ENCODE measurements at places on chromosomes 12 and 14.

GRCh38 chr12:94702696-94703095 lies 52.3 kb upstream of the TMCC3 start:
- no peak for DNase-seq

GRCh38 chr14:33943096-33943883 lies 7.6 kb downstream of the EGLN3 start:
- DNase-seq = no peak

- DNase-seq = no peak
Measured at GRCh38 chr12:6792522-6793201, 3.3 kb downstream of the CD4 start.

DNA sequence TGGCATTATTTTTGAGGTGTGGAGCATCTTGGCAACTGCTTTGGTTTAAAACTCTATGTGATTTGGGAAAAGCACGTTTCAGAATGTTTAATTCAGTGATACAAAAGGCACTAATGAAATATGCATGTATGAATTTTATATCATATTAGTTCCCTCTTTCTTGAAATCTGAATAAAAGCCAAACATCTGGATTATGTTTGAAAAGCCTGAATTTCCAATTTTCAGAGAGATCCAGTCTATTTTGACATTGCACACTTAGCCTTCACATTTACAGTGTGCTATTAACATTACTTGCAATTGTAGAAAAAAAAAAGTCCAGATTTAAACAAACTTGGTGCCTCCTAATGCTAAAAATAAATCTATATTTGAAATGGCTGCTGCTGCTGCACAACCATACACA lies 219.1 kb upstream of the NPAS3 start:
- no peak for DNase-seq

GRCh38 chr14:100747021-100747586 lies 20.4 kb downstream of the DLK1 start:
- no peak for DNase-seq

GRCh38 chr12:119669744-119670472 lies 2.0 kb downstream of the PRKAB1 start:
- no peak for DNase-seq

GRCh38 chr12:28517101-28517500 lies 326.8 kb downstream of the CCDC91 start:
- DNase-seq = no peak

- DNase-seq = no peak
Measured at GRCh38 chr14:69838881-69839416, 40.3 kb upstream of the SMOC1 start.

GRCh38 chr14:24508155-24508840 lies at the start of gene CMA1:
Gene CMA1 (minus strand): TSS chr14:24508265. CDS start chr14:24508235, 30 bp downstream.
- DNase-seq = no peak

GRCh38 chr12:94193168-94193567 lies 44.8 kb downstream of the PLXNC1 start:
- no peak for DNase-seq

DNA sequence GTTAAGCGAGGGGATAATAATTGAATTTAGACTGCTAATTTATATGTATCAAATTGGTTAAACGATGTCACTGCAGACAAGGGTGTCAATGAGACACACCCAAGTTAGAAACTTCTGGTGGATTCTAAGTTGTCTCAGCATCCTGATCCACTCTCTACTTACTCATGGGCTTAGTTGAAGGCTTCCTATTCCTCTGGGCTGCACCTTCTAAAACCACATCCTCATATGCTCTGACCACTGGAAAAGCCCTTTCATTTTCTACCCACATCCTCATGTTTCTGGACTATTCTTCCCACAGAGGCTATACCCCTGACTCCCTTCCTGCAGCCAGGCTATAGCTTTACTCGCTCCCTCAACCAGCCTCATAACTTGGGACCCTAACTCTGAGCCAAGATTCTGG lies 493.8 kb downstream of the VRK1 start:
- DNase-seq = no peak

DNA sequence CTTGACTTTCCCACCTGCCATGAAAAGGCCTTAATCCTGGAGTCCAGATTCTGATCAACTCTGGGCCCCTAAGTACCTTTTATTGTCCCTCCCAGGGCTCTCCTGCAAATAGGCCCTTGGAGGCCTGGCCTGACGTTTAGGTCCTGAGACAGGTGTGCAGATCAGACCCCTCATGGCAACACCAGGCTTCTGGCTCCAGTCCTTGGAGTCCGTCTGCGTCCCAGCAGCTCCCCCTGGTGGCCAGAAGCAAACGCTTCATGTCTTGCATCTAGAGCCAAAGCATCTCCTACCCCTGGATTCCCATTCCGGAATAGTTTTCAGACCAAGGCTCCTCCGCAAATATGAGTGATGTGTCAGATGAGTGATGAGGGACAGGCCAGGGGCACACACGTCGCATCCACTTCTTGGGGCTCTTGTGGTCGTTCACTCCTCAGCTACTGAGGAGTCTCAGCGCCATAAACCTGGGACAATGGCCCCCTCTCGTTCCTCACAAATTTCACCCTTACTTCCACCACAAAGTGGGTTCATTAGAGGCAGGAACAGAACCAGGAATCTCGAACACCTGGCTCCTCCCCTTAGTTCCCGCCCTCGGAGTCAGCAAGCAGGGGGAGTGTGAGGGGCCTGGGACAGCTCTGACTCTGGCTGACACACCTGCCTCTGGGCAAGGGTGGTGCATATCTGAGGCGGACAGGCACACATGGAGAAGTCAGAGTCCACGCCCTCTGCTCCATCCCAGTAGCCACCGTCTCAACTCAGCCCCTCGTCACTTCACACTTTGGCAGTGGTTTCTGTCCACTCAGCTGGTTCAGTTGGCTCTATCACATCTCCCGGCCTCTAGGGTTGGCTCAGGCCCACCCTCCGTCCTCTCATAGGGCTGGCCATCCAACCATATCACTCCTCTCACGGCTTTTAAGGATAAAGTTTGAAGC lies 77.9 kb upstream of the PWP1 start:
- peak; percentile 52 for DNase-seq

DNA sequence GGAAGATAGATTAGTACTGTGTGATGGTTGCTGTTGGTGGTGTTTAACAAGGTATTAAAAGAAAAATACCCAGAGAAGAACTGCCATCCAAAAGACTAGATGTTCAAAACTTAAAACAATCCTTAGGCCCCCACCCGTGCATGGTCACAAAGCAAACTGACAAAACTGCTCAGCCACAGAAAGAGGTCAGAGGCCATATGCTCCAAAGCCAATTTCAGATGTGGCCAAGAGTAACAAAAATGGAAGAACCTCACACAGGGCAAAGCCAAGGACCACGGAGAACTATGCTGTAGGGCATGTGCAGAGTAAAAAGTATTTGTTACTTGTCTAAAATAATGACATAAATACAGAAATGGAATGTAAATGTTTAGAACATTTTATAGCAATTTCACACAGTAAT lies 5.3 kb downstream of the TXNDC16 start:
- no peak for DNase-seq

DNA sequence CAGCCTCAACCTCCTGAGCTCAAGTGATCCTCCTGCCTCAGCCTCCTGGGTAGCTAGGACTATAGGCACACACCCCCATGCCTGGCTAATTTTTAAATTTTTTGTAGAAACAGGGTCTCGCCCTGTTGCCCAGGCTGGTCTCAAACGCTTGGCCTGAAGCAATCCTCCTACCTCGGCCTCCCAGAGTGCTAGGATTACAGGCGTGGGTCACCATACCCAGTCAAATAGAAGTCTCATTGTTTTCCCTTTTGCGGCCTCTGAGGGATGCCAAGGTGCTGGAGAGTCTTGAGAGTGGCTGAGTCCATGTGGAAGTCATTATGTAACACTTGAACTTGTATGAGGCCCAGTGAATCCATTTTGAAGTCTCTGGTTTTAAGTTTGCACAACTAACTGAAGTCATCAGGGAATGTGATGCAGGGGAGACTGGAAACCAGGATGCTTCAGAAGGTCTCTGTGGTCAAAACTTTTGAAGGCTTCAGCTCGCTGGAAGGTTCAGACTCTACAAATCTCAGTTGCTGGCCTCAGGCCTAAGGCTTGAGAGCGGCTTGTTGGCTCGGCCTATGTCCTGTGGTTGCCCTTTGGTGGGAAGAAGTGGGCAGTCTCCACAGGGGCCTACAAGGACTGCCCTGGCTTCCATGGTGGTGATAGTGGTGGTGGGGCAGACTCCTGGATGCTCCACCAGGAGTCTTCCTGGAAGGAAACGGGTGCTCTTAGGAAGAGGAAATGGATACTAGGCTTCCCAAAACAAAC lies 29.2 kb downstream of the GALNT16 start:
- DNase-seq = no peak

DNA sequence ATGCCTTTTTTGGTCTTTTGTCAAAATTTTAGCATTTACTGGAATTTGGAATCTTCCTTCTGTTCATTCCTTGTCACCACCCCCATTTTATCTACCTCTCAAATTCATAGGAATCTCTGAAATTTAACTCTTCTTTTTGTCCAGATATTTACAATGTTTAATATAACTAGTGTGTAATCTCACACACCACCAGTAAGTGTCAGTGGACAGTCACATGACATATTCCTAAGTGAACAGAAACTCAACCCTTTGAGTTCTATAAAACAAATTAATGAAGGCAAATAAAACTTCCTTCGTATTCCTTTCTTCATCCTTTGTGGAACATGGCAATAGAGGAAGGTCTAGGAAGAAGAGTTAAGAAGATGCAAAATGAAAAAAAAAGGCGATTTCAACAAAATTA lies 26.6 kb downstream of the ATF7 start:
- DNase-seq = no peak

GRCh38 chr14:79967453-79967852 lies 243.9 kb downstream of the DIO2 start:
- DNase-seq = no peak

GRCh38 chr14:51165415-51165814 lies 70.5 kb upstream of the TRIM9 start:
- no peak for DNase-seq

DNA sequence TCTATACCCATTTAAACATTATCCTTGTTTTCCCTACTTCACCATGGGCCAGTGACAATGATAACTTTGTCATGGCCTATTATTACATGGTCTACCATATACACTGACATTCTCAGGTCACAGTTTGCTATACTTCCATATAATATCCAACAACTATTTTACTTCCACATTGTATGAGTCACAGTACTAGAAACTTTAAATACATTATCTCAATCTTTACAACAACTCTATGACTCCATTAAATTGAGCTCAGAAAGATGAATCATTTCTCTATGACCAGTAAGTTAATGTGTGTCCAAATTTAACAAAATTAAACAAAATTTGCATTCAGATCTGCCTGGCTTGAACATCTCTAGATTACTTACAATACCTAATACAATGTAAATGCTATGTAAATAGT lies 93.9 kb downstream of the PLEKHG7 start:
- no peak for DNase-seq

- no peak for DNase-seq
Measured at GRCh38 chr14:69428289-69428998, 30.0 kb downstream of the SLC39A9 start.

All from stimulated activated CD8-positive, alpha-beta memory T cell treated with anti-CD3 and anti-CD28 coated beads, Interleukin-12 subunit alpha, Interleukin-12 subunit beta, amount 100 ng/mL, for 4 hours (primary cell).